ENCODE measurements at places on chromosomes 12 and 14. TPM values are rescaled to one million over a fixed set of nuclear protein-coding genes. Genes with fewer than 3 reads are reported as not detected.

SYNJ2BP gene
- 3.3 TPM for total RNA-seq

GRCh38 chr12:58419905-58420304, 478.5 kb downstream of the ATP23 start:
- peaks cover 17% of the 10 kb centered on the region for H3K4me1 ChIP-seq
- no peak overlapping the region for H3K27ac ChIP-seq
- H3K27me3 ChIP-seq: peaks cover 37% of the 10 kb centered on the region
- no peaks in the 10 kb centered on the region for H3K36me3 ChIP-seq

GRCh38 chr12:98182821-98183220, 332.6 kb upstream of the TMPO start:
- DNase-seq: no peak
- no peak overlapping the region for H3K27ac ChIP-seq
- H3K4me1 ChIP-seq: no peaks in the 10 kb centered on the region
- H3K4me3 ChIP-seq: no peak overlapping the region

FAM186B gene
- 0.74 TPM for total RNA-seq

DNA sequence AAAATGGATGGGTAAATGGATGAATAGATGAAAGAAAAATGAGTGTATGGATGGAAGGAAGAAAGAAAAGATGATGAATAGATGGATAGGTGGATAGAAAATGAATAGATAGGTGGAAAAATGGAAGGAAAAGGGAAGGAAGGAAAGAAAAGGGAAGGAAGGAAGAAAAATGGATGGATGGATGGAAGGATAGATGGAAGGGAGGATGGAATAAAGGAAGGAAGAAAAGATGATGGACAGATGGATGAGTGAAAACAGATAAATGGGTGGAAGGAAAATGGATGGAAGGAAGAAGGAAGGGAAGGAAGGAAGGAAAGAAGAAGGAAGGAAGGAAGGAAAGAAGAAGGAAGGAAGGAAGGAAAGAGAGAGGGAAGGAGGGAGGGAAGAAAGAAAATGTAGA, 107.4 kb downstream of the DICER1 start:
- no peaks in the 10 kb centered on the region for H3K36me3 ChIP-seq
- no peaks in the 10 kb centered on the region for H3K4me1 ChIP-seq
- peaks cover 15% of the 10 kb centered on the region for H3K27me3 ChIP-seq
- DNase-seq: no peak

DNA sequence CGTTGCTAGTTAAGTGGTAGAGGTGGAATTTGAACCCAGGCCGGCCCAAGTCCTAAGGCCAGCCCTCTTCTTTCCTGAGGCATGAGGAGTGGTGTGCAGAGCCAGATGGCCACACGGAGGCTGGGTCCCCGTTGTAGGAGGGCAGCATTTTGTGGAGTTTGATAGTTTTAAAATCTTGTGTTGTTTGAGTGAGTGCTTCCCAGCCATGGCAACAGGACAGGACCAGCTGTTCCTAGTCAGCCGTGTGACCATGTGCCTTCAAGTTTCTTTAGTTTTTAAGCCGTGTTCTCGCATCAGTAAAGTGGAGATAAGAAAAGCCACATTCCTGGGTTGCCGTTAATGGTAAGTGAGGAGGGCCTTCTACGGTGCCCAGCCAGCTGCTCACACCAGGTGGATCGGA, 44.4 kb downstream of the UBE3B start:
- peaks cover 1% of the 10 kb centered on the region for H3K36me3 ChIP-seq
- H3K4me3 ChIP-seq: no peak overlapping the region
- H3K27ac ChIP-seq: no peak overlapping the region
- no peak for DNase-seq

MIP gene
- not detected for total RNA-seq

PTHLH gene
- total RNA-seq: not detected

- H3K27ac ChIP-seq: no peak overlapping the region
- DNase-seq: no peak
- H3K27me3 ChIP-seq: no peaks in the 10 kb centered on the region
Observed at GRCh38 chr14:54474232-54474793, 14.5 kb downstream of the GMFB start.

DNA sequence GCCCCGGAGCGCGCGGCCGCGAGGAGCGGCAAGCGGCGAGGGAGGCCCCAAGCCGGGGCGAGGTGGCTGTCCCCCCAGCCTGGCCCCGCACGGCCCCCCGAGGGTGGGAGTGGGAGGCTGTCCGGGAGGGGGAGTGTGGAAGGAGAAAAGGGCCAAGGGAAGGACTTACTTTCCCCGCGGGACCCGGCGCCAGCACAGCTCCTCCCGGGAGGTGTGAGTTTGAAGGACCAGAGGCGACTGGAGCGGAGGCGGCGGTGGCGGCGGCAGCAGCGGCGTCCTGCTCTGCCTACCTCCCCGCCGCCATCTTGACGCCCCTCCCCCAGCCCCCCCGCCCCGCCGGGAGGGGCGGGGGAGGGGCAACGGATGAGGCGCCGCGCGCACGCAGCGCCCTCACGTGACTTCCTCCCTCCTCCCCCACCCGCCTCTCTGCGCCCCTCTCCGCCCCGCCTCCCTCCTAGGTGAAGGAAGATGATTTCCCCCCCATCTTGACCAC, at the start of gene SBNO1:
TSS of gene SBNO1 (minus strand) at position 316 of the 493 bp plus-strand sequence. CDS start 14,406 bp downstream, outside the sequence.
- peak within 1 kb of the TSS; percentile 97 for H3K27ac ChIP-seq
- peaks cover 36% of the 10 kb centered on the region for H3K4me1 ChIP-seq
- H3K27me3 ChIP-seq: no peaks in the 10 kb centered on the region
- H3K4me3 ChIP-seq: peak within 1 kb of the TSS; percentile 95

GRCh38 chr12:128078301-128078971, 188.5 kb upstream of the TMEM132C start:
- no peak for DNase-seq
- H3K27ac ChIP-seq: no peak overlapping the region
- H3K4me1 ChIP-seq: no peaks in the 10 kb centered on the region
- no peak overlapping the region for H3K4me3 ChIP-seq
- H3K36me3 ChIP-seq: no peaks in the 10 kb centered on the region

DNA sequence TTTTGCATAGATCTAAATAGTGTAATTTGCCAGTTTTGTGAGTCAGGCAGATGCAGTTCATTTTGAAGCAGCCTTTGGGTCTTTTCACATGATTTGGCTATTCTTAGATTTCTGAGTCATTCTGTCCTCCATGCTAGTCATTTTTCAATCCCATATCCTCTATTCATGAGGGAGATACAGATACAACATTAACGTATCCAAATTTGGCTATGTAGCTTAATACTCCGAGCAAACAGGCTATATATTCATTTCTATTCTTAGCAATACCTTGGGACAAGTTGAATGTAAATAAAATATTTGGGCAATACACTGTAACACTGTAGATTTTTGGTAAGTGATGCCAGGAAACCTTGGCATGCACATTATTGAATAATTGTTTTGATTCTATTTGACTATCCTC, 270.7 kb upstream of the PDE3A start:
- no peak for DNase-seq
- no peak overlapping the region for H3K4me3 ChIP-seq
- no peak overlapping the region for H3K27ac ChIP-seq
- no peaks in the 10 kb centered on the region for H3K27me3 ChIP-seq

KRT72 gene
- 2.3 TPM for total RNA-seq

DNA sequence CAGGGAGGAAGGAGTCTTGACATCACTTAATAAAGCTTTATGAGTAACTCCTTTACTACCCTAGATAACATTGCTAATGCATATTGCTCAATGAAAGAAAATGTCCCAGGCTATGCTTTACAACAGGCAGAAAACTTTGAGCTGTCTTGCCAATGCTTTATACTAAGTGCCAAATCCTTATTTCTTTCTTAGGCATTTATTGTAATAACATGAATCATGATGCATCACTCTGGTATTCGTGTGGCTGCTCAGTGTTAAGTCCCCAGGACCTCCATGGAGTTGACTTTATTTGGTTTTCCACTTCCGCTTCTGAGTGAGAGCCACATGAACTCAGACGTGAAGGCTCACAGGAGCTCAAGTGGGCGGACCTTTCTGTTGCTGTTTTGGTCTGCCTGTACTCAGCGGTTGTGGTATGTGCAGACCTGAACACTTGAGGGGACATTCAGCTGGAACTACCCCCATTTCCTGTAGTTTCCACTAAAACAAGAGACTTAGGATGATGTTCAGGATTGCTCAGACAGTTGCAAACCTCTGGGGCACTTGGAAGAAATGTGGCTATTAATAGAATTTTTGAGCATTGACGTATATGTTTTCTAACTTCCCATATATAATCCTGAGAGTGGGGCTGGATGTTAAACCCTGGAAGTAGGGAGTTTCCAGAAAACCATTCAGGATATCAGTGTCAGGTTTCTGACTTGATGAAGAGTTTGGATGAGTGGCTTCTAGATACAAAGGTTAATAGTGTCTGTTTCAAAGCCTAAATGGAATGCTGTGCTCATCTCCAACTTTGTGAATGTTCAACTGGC, 258.6 kb downstream of the MSRB3 start:
- peaks cover 5% of the 10 kb centered on the region for H3K4me1 ChIP-seq
- no peak for DNase-seq
- peaks cover 7% of the 10 kb centered on the region for H3K27me3 ChIP-seq
- H3K4me3 ChIP-seq: no peak overlapping the region
- H3K27ac ChIP-seq: no peak overlapping the region

DNA sequence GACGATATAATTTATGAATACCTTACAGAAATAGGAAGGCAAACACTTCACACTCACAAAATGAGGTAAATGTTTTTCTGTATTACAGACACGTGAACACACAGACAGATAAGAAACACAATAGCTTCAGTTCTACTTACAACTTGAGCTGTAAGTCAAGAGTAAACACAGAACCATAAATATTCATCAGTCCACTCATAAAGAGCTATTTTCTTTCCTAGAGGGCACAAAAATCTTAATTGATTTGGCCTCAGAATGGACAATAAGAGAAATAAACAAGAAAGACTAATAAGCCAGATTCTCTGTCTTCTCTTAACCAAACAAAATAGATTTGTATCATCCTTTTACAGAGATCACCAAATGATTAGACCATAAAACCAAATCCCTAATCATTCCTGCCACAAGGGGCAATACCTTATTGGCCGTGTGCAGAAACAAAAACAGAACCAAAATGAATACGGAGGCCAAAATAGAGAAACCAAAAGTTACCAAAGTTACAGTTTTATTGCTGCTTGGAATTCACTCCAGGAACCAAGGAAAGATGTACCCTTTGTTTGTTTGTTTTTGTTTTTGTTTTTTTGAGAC, 38.1 kb upstream of the GARIN2 start:
- H3K27ac ChIP-seq: no peak overlapping the region
- H3K4me1 ChIP-seq: no peaks in the 10 kb centered on the region
- H3K36me3 ChIP-seq: no peaks in the 10 kb centered on the region

GPR135 gene
- 0.74 TPM for total RNA-seq

DNA sequence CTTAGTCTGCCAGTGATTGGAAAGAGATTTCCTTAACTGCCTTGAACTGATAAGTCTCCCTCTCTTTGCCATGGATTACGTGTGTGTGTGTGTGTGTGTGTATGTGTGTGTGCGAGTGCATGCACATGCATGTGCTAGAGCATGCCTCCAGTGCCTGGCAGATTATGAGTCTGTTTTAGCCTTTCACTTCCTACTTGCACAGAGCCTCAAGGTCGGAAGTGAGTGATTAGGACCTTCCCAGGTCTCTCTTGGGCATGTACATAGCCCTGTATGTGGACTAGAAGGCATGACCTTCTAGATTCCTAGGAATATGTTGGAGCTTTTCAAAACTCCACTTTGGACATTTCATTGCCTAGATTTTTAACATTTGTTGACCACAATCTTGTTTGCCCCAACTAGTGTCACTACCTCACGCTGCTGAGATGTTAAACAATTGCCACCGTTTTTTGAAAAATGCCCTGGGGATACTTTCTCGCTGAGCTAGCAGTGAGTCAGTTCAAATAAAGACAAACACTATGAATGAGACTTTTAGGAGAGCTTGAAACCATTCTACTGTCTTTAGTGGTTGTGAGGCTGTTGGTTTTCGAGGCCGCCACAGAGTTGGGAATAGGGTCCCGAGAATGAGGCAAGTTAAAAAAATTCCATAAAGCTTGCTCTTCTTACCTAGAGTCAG, 28.2 kb downstream of the KIAA0586 start:
- H3K4me1 ChIP-seq: no peaks in the 10 kb centered on the region
- H3K4me3 ChIP-seq: no peak overlapping the region
- no peak overlapping the region for H3K27ac ChIP-seq
- peaks cover 28% of the 10 kb centered on the region for H3K36me3 ChIP-seq
- H3K27me3 ChIP-seq: no peaks in the 10 kb centered on the region
- no peak for DNase-seq

DNA sequence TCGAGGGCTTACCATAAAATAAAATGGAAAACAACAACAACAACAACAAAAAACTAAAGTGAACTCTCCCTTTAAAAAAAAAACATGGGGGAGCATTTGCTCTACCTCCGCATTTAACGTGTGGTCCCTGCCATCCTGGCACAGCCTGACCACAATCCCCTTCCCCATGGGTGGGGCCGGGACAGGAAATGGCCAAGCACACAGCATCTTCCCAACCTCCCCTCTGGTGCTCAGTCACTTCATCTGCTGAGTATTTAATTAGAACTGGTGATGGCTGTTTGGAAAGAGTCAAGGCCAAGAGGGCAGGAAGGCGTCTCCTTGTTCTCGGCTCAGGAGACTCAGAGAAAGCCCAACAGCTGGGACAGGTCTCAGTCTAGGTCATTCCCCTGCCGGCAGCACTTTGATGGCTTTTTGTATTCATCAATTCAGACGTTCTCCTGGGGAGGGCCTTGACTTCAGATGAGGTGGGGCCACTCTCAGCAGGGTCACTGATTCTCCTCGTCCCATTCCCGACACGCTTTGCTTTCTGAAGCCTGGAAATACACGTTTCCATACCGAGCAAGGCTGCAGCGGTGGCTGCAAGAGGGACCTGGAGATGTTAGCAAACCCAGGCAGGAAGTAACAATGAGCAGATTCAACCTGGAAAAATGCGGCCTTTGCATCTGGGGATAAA, 44.4 kb downstream of the ANO2 start:
- no peak overlapping the region for H3K27ac ChIP-seq
- H3K36me3 ChIP-seq: no peaks in the 10 kb centered on the region
- DNase-seq: no peak

KLRF1 gene
- total RNA-seq: 0.29 TPM

Data from activated T-cell treated with anti-CD3 and anti-CD28 coated beads, Interleukin-2, amount 50 U/mL, for 72 hours (primary cell).